ENCODE measurements at places on chromosomes 11 and 22. TPM values are rescaled to one million over a fixed set of nuclear protein-coding genes. Genes with fewer than 3 reads are reported as not detected.
A peak's percentile ranks its signal among the peaks of the same experiment; 100 is the strongest.

DNA sequence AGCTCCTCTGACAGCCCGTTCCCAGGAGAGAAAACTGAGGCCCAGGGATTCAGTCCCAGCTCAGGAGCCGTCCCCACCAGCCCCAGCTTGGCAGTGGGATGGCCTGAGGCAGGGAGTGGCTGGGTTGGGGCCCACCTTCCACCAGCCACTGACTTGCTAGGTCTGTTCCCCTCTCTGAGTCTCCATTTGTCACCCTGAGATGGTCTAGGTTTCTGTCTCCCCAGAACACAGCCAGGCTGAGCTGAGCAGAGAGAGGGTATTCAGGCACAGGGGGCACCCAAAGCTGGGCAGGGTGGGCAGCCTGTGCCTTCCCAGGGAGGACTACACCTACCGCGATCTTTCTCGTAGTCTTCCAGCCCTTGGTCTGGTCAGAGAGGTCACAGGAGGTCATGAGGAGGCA lies 95.7 kb downstream of the PDE2A start:
- DNase-seq, result no peak

DNA sequence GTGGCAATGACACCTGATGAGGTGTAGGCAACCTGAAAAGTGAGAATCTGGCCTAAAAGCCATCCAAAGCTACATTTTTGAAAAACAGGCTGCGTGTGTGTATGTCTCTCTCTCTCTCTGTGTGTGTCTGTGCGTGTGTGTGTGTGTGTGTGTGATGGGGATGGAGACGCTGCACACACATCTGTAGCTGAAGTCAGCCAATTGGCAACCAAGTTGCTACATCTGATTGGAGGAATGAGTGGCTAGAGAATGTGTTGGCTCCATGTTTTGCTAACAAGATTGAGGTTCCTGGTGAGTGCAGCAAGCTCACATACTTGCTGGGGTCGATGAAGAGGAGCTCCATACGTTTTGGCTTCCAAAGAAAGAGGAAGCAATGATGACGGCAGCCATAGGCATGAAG lies 311.4 kb upstream of the NCAM1 start:
- DNase-seq, result no peak

- DNase-seq, result no peak
Measured at GRCh38 chr11:117825538-117826189, 1.1 kb upstream of the FXYD2 start.

DNA sequence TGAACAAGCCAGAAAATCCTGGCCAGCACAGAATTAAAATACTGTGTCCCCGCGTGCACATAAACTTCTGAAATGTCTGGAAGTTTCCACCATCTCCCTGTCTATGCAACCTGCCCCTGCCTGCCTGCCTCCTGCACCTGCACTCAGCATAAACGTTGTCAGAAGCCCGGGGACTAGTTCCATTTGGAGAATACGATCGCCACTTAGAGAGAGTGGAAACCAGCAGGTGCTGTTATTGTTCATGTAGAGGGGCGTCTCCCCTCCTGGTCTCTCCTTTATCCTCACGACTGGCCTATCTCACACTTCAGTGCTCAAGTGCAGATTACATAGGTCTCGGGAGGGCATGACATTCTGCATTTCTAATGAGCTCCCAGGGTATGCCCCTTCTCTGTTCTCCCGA lies 35.6 kb downstream of the MPPED1 start:
- no peak for DNase-seq

The VSIG10L2 gene
- not detected for total RNA-seq

GRCh38 chr11:45178890-45179671 lies 32.6 kb downstream of the PRDM11 start:
- no peak for DNase-seq

The INPP5J gene
- total RNA-seq, result not detected

GRCh38 chr11:126304457-126305075 lies 706 bp downstream of the DCPS start:
- no peak for DNase-seq

- no peak for DNase-seq
Measured at GRCh38 chr11:65742353-65742752, 21.8 kb upstream of the RNASEH2C start.

DNA sequence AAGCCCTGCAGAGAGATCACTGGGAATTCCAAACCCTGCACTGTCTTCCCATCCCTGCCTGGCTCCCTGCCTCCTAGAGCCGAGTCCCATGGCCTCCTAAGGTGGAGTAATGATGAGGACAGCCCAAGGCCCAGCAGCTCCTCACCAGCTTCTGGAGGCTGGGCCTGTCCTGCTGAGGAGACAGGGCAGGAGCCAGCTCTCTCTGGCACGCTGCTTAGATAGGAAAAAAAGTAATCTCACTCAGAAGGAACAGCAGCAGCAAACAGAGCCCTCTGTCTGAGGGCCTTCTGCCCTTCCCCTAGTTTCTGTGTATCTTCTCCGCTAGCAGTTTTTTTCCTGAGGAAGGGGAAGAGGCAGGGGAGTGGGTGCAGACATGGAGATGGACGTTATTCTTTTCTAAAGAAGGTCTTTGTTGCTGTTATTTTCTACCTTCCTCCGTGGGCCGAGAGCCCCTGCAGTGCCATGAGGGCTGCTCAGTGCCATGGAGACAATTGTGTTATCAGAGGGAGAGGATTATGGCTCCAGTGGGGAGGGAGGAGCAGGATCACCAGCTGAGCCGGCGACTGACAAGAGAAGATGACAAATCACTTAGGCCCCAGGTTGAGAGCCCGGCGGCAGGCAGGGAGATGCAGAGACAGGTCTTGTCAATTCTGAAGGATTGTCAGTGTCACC lies 315.3 kb downstream of the BUD13 start:
- DNase-seq, result no peak

DNA sequence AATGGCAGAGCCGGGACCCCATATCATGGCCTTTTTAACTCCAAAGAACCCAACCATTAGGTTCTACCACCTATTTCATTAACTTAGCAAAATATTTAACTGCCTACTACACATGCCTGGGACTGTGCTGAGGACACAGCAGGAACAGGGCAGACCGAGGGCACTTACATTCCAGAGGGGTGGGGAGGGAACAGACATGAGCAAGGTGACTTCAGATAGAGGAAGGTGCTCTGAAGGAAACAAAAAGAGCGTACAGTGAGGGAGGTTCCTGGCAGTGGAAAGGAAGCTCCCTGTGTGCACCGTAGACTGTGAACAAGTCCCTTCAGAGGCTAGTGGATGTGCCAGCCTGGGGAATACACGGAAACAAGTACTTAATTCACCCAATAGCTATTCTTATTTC lies 82.8 kb downstream of the NAT10 start:
- no peak for DNase-seq

DNA sequence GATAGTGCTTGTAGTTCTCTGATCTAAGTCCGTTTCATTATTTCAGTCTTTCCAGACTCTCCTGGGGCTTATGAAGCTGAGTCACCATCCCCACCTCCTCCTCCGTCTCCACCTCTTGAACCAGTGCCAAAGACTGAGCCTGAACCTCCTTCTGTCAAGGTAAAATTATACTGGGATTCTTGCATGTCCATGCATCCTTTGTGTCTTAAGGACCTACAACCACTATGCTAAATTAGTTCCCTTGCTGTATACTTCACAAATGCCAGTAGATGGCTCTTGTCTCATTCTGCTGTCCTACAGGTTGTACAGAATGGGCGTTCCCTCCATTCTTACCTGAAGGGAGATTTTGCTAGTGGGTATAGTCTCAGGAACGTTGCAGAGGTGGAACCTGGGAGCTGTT lies 42.2 kb downstream of the POLD3 start:
- DNase-seq, result peak; percentile 8

DNA sequence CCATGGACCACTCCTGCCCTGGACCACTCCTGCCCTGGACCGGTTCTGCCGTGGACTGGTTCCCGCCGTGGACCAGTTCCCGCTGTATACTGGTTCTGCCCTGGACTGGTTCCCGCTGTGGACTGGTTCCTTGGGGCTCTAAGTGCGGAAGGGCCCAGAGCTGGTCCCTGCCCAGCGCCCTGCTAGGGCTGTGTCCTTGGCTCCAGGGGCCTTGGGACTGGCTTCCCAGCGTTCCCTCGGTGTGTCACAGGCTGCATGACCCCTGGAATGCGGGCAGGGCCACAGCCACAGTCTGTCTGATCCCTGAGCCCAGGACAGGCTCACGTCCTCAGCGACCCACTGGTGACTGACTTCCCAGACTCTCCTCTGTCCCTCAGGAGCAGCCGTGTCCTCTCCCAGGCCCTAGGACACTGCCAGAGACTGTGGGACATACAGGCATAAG lies 412.2 kb downstream of the TBC1D22A start:
- DNase-seq, result no peak

GRCh38 chr11:41382927-41383326 lies 76.5 kb downstream of the LRRC4C start:
- peak; percentile 33 for DNase-seq

The TNNT3 gene
- total RNA-seq, result not detected

DNA sequence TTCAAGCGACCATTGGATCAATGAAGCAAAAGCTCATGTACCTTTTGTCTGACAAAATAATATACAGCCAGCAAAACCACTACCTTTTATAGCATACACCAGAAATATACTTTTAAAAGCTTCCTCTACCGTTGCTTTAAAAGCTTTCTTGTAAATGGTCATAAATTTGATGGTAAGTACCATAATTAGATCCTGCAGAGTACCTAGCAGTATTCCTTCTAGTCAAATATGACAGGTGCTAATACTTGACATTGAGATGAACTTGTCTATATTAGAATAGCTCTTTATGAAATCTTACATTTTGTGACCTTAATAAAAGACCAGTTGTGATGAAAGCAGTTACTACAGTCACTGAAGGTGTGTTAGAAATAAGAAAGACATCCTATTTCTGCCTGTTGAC lies 340.5 kb upstream of the ANO3 start:
- DNase-seq, result no peak

DNA sequence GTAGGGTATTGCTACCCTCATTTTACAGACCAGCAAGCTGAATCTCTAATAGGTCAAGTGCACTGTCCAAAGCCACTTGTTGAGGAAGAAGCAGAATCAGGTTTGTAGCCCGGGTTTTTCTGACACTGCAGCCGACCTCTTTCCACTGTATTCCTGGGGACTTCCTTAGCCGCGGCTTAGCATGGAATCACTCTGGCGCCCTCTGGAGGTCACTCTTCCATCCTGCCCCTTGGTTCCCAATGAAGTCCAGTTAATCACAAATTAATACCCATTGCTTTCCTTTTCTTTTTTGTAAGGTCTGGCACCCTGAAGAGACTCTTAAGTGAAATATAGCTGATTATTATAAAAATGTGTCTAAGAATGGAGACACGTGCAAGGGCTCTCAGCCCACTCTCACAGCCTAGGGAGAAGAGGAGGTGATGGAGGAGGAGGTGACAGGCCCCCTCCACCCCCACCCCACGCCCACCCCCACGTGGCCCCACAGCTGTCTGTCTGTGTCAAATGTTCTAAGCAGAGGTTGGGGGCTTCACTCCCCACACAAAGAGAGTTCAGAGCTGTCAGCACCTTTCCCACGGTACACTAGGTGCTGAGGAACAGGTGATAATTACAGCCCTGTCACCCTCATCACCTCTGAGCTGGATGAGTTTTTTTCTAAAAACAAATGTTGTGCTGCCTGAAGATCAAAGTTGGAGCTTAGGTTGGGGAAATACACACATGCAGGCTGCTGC lies 57.7 kb upstream of the DRD2 start:
- DNase-seq, result peak; percentile 65

DNA sequence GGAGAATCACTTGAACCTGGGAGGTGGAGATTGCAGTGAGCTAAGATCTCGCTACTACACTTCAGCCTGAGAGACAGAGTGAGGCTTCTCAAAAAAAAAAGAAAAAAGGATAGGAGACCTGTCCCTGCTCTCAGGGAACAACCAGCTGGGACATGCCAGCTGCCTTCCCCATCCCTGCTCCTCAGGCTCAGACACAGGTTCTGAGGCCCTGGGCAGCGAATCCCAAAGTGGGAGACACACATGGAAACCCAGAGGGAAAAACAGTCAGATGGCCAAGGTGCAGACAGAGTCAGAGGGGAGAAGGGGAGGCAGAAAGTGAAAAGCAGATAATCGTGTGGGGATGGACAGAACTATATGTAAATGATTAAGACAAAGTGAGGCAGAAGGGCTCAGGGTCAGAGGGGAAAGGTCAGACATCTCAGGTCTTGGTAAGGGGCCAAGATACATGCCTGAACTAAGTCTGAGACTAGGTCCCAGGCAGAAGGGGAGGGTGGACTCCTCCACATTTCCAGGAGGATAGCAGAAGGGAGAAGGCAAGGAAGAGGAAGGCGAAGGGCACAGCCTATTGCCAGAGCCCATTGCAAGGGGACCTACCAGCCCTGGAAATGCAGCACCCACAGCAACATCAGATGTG lies 14.2 kb downstream of the STARD10 start:
- DNase-seq, result no peak

GRCh38 chr11:36619502-36619901 lies 21.5 kb upstream of the RAG2 start:
- DNase-seq, result no peak

DNA sequence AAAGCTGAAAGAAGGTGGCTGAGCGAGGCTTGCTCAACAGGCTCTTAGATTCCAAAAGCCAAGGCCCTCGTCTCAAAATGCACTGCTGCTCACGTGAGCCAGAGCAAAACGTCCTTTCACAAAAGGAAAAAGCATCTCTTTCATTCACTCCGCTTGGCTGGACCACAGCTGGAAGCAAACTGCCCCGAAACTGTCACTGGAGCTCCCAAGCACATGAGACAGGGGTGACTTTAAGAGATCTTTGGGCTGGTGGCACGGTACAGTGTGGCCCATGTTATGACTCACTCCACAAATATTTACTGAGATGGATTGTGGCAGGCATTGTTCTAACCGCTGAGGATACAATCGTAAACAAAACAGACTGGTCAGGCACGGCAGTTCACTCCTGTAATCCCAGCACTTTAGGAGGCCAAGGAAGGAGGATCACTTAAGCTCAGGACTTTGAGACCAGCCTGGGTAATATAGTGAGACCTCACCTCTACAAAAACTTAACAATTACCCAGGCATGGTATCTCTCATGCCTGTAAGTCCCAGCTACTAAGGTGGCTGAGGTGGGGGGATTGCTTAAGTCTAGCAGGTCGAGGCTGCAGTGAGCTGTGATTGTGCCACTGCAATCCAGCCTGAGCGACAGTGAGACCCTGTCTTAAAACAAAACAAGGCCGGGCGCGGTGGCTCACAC lies 3.6 kb downstream of the PLA2G6 start:
- peak; percentile 72 for DNase-seq

- DNase-seq, result peak; percentile 71
Measured at GRCh38 chr11:75565221-75565814, 3.3 kb downstream of the SERPINH1 start.

- DNase-seq, result no peak
Measured at GRCh38 chr22:35459423-35459894, 59.5 kb downstream of the MCM5 start.

DNA sequence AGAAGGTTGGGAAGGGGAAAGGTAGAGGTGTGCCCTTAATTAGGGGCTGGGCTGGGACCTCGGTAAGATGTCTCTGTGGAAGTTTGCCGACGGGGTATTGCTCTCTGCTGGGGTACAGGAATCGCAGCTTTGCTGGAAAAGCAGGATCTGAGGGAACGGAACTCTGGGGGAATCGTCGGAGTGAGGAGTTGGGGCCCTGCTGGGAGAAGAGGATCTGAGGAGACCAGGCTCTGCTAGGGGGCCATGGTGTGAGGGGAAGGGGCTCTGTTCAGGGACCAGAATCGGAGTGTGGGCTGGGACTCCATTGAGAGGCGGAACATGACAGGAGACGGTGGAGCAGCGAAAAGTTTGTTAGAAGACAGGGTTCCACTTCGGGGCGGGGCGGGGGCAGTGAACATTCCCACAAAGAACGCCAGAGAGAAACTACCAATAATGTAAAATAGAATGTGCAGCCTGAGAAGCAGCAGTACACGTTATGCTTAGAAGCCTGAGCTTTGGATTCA lies 456 bp downstream of the AAMDC start:
- peak; percentile 14 for DNase-seq

The RTN4RL2 gene
- 0.03 TPM for total RNA-seq
